Epithelial cell of alveolus of lung (primary cell): ENCODE measurements at places on chromosomes 11 and 22. TPM values are rescaled to one million over a fixed set of nuclear protein-coding genes. Genes with fewer than 3 reads are reported as not detected.

Gene DDTL
- total RNA-seq: 0.26 and 2.6 TPM in 2 replicates

Gene CALCA
- total RNA-seq: not detected in 2 replicates

Gene PRSS23
- 16.6 and 44.5 TPM in 2 replicates for total RNA-seq

Gene IGLL5
- total RNA-seq: not detected in 2 replicates

Gene OR6A2
- 0.24 TPM in 1 of 2 replicates, not detected in the other for total RNA-seq

Gene RCOR2
- 6.9 and 10.9 TPM in 2 replicates for total RNA-seq

Gene EIF3M
- 528 and 544 TPM in 2 replicates for total RNA-seq

Gene TCN2
- 23.3 and 35.7 TPM in 2 replicates for total RNA-seq

Gene OR51A2
- total RNA-seq: not detected in 2 replicates

Gene CYTH4
- total RNA-seq: 0.39 TPM in 1 of 2 replicates, not detected in the other

Gene TSG101
- 85.3 and 98.2 TPM in 2 replicates for total RNA-seq

Gene ZNF214
- 1.8 and 4.9 TPM in 2 replicates for total RNA-seq

Gene ACRV1
- not detected in 2 replicates for total RNA-seq

Gene ADSL
- 59.6 and 138 TPM in 2 replicates for total RNA-seq

Gene TRIM49
- not detected in 2 replicates for total RNA-seq

Gene ARHGAP20
- total RNA-seq: 1.4 and 2.7 TPM in 2 replicates

Gene KRTAP5-10
- total RNA-seq: not detected in 2 replicates

Gene MMP8
- under 0.01 TPM in 1 of 2 replicates, not detected in the other for total RNA-seq

Gene ZNF280B
- total RNA-seq: 0.72 and 1.8 TPM in 2 replicates

Gene CCDC188
- not detected in 2 replicates for total RNA-seq

Gene CTTN
- 108 and 126 TPM in 2 replicates for total RNA-seq

Gene SNX32
- total RNA-seq: 0.13 and 3.1 TPM in 2 replicates

Gene TMPRSS13
- total RNA-seq: not detected in 2 replicates

Gene MS4A6E
- total RNA-seq: not detected in 2 replicates

Gene ST3GAL4
- total RNA-seq: 32.2 and 33.9 TPM in 2 replicates

Gene PISD
- 37.2 and 39.4 TPM in 2 replicates for total RNA-seq

Gene STX3
- 6.7 and 8.1 TPM in 2 replicates for total RNA-seq

Gene WT1
- total RNA-seq: 1.9 and 8.5 TPM in 2 replicates

Gene ARFIP2
- total RNA-seq: 53.4 and 79.7 TPM in 2 replicates

Gene NEFH
- 1.3 and 2.2 TPM in 2 replicates for total RNA-seq

Gene CRYBB2
- not detected in 2 replicates for total RNA-seq

Gene OR5A1
- total RNA-seq: not detected in 2 replicates

Gene RAG1
- total RNA-seq: 0.65 and 1.2 TPM in 2 replicates

Gene TRIM22
- 9.3 and 28.7 TPM in 2 replicates for total RNA-seq

Gene GAL
- total RNA-seq: 31.7 and 38.8 TPM in 2 replicates

Gene UCP2
- 2.1 and 7.2 TPM in 2 replicates for total RNA-seq

Gene SVIP
- total RNA-seq: 3.0 and 6.2 TPM in 2 replicates

Gene SCO2
- total RNA-seq: 5.4 and 8.4 TPM in 2 replicates

Gene C22orf31
- not detected in 2 replicates for total RNA-seq

Gene CCDC87
- 0.26 TPM in 1 of 2 replicates, not detected in the other for total RNA-seq

Gene LAYN
- total RNA-seq: 22.4 and 27.9 TPM in 2 replicates

Gene TRIM48
- not detected in 2 replicates for total RNA-seq

Gene KCTD14
- total RNA-seq: 2.0 and 4.8 TPM in 2 replicates

Gene SLC25A22
- 9.7 and 14.5 TPM in 2 replicates for total RNA-seq

Gene DEFB131B
- not detected in 2 replicates for total RNA-seq

Gene TMEM45B
- total RNA-seq: not detected in 2 replicates

Gene OR8K3
- not detected in 2 replicates for total RNA-seq

Gene ANO3
- total RNA-seq: 0.39 and 0.56 TPM in 2 replicates

Gene ASCL2
- total RNA-seq: 1.2 TPM in 1 of 2 replicates, not detected in the other
